ENCODE measurements at places on chromosomes 3 and 15.

DNA sequence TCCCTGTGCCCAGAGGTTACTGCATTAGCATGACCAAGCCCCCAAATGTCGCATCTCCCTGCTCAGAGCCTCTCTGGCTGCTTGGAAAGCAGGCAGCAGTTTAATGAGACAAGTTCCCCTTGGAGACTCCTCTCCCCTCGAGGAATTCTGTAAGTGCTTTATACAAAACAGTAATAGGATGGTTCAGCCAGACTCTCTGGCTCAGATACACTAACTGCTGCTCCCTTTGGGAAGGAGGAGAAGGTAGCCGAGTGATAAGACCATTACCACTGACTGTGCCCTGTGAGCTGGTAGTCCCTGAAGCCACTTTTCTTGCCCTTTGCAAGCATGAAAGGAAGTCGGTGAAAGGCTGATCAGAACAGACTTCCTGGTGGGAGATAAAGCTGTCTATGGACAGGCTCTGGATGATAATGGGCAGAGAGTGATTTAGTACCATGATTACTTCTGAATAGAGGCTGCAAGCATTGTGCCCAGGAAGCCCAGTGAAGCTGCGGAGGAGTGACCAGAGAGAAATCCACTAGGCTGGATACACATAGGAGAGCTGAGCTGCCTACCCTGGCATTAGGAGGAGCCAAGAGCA lies 100.8 kb downstream of the SEMA6D start:
- no peak for DNase-seq

- no peak for DNase-seq
Measured at GRCh38 chr15:62760538-62760937, 282.0 kb upstream of the TPM1 start.

DNA sequence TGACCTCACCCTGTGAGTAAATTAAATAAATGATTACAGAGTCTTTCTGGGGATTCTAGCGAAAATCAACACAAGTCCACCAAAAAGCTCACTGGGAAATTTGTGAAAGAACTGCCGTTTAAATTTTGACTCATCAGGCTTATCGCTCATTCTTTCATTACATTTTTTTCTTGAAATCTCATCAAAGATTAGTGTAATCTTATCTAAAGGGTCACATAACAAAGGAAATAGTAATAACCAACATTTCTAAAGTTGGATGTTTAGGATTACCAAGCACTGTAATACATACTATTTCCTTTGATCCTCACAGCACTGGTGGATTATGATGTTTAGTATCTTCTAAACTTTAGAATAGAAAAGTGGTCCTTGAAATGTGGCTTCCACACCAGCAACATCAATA lies 111.1 kb upstream of the CBLB start:
- no peak for DNase-seq

DNA sequence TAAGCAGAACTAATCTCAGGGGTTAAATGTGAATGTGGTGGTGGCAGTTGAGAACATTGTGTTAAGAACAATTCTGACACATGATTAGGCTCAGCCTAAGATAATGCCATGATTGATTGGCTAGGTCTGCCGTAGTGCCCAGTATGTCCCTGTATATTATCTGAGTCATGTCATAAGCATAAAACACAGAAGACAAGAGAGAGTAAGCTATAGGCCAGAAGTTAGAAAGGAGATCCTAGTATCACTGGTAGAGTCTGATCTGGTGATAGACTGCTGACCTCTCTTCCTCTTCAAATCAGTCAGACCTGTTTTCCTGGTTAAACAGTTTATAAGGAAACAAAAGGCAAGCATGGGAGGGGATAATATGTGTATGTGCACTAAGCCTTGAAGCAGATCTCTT lies 30.1 kb upstream of the ATP8B4 start:
- DNase-seq: no peak

- DNase-seq: no peak
Measured at GRCh38 chr15:87118846-87119245, 1039.2 kb downstream of the AGBL1 start.

DNA sequence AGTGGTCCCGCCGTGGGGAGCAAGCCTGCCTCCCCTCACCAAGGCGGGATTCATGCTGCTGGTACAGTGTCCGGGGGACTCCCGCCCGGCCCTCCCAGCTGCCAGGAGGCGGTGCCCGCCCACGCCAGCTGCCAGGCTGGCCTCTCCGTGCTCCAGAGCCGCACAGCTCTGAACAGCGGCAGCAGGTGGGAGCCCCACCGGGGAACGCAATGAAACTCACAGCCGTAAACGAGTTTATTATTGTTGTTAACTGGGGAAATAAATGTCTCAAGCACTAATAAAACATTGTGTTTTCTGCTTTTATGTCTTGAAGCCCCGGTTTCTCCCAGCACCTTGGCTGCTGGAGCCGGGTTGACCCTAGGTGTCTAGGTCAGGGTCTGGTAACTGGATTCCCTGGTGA lies 317.7 kb upstream of the TLE3 start:
- DNase-seq: no peak

DNA sequence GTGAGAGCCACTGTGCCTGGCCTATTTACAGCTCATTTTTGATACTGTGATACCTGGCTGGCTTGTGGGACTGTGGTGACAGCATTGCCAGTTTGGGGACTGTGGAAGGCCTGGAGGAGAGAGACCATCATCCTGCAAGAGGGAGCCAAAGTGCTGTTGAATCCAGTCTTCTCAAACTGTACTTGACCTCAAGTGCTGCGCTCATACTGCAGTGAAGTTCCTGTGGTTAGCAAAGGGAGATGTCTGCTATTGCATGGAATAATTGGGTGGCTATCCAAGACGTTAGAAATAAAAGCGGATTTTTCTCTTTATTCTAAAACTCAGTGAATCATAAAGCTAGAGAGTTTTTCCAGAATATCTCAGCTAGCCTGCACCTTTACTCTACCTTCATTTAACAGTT lies 83.4 kb downstream of the CCK start:
- no peak for DNase-seq

DNA sequence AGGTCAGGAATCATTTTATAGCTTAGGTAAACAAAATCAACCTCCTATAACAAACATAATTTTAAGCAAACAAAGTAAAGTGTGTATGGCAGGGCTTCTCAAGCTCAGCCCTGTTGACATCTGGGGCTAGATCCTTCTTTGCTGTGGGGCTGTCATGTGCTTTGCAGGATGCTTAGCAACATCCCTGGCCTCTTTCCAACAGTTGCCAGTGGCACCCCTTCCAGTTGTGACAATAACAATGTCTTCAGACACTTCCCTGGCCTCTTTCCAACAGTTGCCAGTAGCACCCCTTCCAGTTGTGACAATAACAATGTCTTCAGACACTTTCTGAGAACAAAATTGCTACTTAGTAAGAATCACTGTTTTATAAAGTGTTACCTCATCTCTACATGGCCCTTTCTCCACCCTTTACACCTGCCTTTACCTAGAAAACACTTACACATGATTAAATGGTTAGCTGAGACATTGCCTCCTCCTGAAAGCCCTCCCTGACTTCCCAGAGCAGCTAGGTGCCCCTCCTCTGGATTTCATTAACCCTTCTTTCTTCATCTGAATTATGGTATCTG lies 194.0 kb upstream of the LMCD1 start:
- no peak for DNase-seq

DNA sequence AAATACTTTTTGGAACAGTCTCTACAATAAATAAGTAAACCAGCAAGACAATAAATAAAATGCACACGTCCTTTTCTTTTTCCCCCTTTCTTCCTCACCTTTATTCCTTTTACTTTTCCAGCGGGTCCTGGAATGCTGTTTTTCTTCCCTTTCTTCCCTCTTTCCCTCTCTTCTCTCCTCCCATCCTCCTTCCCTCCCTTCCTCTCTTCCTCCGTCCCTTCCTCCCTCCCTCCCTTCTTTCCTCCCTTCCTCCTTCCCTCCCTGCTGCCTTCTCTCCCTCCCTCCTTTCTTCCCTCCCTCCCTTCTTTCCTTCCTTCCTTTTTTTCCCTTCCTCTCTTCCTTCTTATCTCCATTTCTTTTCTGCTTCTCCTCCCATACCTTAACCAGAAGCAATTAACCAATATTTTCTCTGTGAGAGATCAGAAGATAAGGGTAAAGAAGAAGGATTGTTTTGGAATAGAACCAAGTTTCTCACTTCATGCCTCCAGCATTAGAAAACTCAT lies 3.3 kb upstream of the IL17RE start:
- no peak for DNase-seq

GRCh38 chr15:76861815-76862397 lies 43.2 kb downstream of the SCAPER start:
- DNase-seq: no peak

DNA sequence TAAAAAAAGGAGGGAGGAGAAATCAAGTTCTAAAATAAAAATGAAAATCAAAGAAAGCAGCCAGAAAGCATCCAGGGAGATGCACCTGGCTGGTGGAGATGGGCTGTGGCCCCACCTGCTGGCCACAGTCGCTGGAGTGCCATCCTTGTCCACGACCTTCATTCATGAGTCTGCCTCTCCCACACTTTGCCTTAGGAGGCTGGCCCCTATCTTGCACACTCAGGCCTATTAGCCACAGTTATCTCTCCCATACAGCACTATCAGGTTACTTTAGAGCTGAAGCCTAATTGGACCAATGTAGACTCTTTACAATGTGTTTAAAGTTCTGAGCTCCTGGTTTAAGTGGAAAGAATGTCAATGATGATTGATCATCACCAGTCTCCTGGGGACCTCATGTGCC lies 392.0 kb upstream of the RORA start:
- DNase-seq: no peak

DNA sequence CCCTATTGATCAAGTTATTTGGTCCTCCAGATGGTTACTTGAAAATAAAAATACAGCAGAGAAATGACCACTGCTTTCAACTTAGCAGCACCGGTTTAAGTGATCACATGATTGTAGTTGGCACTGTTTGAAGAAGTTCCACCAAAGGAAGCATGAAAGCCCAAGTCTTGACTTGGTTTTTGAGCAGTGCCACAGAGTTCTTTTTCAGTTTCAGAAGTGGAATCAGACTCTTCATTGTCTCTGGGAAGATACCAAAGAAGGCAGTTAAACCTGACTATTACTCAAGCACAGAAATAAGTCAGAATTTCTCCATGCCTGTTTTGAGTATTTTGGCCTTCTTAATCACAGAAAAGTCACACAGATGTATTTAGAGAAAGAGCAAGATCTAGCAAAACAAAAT lies 66.7 kb downstream of the BBX start:
- DNase-seq: no peak

GRCh38 chr3:46482632-46483350 lies 15.0 kb upstream of the RTP3 start:
- no peak for DNase-seq

DNA sequence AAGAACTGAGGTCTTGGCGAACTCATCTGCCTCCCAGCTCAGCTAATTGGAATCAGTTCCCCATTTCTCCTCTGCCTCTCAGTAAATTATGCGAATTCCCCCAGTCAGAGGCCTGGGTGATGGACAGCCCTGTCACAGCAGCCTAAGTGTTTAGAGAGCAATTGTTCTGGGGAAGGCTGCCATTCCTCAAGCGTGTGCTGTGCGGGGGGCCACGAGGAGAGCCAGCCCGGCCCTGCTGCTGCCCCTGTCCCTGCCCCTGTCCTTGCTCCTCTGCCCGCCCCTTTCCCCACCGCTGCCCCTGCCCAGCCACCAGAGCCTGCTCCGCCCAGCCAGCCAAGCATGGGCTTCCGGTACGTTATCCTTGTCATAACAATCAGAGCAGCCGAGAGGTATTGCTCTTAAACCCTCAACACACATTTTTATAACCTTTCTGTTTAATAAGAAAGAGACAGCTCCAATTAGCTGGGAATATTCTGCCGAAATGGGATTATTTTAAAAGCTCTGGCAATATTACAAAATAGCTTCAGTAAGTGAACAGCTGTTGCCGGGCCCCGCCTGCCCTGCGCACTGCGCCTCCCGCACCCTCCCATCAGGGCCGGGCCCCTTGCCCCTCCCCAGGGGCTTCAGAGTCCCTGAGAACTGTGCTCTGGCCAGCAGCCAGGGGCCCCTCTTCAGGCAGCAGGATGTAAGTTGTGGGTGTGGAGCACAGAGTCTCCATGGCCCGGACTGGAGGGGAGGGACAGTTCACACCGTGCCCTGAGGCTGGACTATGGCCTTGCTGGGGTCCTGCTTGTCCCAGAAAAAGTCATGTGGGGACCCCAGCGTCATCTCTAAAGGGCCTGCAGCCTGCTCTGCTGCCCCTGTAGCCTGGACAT lies 12.4 kb upstream of the CACNA2D2 start:
- DNase-seq: no peak

DNA sequence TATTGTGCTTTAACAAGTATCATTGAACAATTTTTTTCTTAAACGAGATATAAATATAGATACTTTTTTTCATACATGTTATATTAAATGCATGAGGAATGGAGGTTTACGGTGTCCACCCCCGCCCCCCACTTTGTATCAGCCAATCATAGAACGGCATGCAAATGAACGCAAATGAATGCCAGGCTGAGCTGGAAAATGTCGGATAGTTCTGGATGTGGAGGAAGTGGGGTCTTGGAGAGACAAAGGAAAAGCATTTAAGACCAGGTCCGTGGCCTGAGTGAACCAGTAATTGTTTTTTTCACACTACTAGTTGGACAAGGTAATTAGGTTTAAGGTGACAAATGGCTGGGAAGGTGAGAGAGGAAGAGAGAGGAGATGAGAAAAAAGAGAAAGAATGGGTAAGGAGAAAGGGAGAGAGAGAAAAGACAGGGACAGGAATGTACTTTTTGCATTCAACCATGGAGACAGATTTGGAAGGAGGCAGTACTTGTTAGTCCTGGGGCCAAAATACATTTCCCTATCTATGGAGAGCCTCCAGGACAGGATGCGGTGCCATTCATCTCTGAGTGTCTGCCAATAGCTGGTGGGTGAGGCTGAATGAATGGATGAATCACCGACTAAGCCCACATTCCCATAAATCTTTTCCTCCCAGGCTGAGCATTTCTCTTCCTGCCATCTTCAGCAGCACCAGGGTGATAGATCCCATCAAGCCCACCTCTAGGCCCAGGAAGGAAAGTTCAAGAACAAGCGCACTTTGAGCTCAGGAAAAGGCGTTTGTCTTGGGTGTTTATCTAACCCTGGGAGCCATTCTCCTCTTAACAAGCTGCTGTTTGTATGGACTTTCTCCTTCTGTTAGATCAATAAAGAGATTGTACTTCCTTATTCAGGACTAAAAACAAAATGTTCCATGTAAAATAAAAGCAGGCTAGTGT lies 1.4 kb upstream of the RAD18 start:
- no peak for DNase-seq

Data from T-helper 2 cell (primary cell).